NAMALWA (cell line): ENCODE measurements at places on chromosomes 5 and 9.

DNA sequence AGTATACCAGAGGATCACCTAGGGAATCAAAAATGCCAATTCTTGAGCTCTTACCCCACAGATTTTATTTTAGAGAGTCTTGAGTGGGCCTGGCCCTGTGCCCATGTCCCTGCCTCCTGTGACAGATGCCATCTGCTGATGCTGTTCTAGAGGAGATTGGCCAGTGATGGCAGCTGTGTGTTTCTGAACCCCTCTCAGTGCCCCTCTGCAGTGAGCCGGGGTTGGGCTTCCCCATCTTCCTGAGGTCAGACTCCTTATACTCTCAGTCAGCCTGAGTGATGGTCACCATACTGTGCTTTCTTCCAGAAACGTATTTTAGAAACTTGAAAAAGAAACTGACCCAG is 6.1 kb downstream of the PTCD2 start:
- DNase-seq = no peak

- DNase-seq = no peak
These were observed 657 bp downstream of the NUP214 start for GRCh38 chr9:131126059-131126426.

- DNase-seq = peak; percentile 12
These were observed 505 bp upstream of the ACER2 start for GRCh38 chr9:19408316-19408692.

DNA sequence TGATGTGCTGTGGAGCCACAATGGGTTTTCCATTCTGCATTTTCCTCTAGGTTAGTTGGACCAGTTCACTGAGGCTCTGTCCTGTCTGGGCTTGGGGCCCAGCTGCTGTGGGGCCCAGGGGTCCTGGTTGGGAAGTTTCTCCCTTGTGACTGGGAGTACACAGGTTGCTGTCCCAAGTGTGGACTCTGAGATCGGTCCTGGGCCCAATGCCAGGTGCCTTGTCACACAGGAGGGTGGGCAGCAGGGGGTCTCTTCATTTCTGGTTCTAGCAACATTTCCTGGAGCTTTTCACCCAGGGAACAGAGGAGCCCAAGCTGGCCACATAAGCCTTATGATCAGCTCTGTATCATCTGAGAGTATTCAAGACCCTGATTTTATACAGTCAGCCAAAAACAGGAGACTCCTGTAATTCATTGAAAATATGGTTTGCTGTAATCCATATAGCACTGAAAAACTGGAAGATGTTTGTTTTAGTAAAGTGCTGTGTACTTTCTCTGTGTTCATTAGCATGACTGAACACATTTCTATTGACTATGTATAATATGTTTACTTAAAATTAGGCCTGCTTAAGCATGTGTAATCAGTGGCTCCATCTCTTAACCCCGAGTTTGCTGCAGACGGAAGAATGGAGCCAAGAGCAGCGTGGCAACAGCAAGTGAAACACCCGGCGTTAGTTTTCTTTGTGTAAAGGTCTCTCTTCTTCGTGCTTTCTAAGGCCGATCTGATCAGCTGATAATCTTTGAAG is 62.5 kb downstream of the MVB12B start:
- no peak for DNase-seq

DNA sequence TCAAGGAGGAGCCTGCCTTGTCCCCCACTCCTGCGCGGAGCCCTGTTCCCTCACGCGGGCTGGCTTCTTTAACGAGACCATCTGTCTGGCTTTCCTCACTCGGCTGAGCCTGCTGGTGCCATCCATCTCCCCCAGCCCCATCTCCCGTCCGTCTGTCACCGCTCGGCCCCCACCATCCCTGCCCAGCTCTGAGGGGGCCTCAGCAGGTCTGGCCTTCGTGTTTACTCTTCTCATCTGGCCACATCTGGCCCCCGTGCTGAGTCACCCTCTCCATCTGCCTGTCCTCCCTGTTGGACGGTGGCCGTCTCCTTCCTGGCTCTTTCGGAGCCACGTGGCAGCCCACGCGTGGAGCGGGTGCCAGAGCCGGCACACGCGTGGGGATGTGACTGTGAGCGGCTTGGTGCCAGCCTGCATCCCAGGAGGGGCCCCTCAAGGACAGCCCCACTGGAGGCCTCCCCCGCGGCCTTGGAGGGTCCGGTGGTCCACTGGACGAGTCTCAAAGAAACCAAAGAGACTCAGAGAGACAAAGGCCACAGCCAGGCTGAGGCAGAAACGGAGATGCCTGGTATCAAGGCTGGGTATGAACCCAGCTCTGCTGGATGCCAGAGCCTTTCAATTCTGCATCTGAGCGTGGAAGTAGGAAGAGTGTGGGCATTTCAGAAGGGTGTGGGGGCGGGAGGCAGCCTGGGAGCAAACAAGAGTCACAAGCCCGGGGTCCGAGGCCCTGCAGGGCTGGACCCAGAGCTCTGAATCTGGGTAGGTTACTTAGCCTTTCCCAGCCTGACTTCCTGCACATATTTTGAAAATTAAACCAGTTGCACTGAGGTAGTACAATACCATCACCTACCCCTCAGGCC is 76.7 kb upstream of the UNC5A start:
- DNase-seq = no peak

DNA sequence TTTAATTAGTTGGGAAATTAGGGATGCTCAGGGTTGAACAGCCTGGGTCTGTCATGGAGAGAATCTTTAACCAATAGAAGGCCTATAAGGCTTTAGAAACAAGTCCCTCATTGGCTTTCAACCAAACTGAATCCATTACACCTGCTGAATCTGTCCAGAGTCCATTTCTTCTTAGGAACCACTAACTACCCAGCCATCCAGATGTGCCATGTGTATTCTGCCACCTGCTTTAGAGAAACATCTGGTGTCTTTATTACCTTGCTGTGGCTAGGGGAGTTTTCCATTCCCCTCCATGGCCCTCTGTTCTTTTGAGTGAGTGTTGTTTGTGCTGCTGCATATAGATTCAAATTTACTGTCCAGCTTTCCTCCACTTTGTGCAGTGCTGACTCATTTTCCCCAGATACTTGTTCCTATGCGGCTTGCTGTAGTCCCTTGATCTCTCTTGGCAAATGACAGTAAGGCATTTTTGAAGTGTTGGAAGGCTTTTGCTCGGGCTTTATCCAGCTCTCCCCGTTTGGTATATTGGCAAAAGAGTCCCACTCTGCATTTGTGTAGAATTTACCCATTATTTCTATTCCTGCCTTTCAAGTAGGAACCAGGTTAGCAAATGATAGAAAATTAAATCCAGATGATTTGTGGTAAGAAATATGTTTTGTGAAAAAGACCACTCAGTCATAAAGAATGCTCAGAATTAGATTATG is 54.6 kb downstream of the NLN start:
- DNase-seq = no peak

- no peak for DNase-seq
These were observed 532.4 kb downstream of the TLR4 start for GRCh38 chr9:118236625-118237024.

- peak; percentile 23 for DNase-seq
These were observed 1.4 kb upstream of the IPPK start for GRCh38 chr9:92671323-92671722.

DNA sequence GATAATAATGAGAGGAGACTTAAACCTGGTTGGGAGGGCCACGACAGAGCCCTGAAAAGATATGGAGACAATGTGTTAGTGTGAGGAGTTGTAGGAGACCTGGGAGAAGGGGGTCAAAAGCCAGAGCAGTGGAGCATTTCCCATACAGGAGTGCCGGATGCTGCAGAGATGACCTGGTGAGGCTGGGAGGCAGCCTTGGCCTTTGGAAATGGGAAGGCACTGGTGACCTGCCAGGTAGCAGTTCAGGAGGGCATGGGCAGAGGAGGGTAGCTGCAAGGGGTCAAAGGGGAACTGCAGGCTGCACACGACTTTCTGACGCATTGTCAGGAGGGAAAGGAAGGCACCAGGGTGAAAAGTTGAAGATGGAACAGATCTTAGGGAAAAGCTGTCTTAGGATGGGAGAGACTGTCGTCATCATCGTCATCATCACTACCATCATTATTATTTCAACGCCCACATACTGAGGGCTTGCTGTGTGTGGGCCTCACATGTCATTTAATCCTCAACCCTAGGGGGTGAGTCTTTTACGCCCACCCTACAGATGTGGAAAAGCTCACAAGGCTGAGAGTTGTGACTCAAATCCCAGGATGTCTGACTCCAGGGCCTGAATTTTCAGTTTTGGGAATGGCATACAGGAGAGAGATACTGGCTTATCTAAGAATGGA is 13.3 kb downstream of the ARAP3 start:
- DNase-seq = no peak

DNA sequence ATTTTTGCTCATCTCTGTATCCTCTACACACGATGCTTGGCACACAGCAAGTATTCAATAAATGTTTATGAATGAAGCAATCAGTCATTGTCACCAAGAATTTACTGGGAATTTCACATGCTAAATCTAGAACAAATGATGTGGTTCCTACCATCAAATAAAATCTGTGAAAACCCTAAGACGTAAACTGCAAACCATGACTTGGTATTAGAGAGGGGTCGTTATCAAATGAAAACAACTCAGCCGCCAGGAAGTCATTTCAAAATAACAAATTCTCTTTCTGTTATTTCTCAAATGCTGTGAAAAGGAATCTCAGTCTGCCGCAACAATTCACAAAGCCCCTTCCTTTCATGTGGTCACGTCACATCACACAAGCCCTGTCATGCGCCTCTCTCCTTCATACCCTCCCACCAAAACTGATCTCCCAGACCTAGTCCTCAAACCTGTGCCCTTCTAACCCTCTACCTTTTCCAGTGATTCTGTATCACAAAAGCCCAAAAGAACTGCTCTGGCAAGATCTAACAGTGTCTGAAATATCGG is 173.6 kb downstream of the DEPDC1B start:
- no peak for DNase-seq

DNA sequence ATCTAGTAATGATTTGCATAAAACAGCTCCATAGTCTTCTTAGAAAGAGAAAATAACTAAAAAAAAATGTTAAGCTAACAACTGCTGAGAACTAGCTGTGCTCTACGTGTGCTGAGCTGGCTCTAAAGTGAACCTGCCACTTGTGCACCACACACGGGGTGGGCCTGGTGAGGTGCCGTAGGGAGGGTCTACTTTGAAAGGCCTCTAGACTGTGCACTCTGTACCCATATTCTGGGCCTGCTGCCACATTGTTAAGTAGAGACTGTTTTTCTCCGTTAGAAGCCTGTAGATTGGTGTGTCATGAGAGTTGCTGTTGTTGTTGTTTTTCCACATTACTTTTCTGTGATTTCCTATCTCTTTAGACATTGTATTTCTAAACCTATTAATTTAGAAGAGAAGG is 93.9 kb downstream of the CD180 start:
- no peak for DNase-seq

GRCh38 chr5:170288551-170288950 is 9.0 kb downstream of the LCP2 start:
- DNase-seq = no peak

DNA sequence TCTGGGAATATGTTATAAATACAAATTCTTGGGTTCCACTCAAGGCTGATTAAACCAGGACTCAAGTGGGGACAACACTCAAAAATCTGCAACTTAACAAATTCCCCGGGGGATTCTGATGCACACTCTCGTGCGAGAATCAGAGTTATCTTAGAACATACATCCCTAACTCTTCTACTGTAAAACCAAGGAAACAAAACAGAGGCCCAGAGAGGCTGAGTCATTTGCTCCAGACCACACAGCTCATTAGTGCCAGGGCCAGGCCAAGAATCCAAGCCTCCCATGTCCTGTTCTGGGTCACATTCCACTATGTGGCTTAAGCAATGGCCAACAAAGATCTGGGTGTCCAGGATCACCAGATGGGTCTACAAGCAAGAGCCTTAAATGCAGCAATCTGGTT is 166.0 kb downstream of the ADAMTS12 start:
- no peak for DNase-seq

DNA sequence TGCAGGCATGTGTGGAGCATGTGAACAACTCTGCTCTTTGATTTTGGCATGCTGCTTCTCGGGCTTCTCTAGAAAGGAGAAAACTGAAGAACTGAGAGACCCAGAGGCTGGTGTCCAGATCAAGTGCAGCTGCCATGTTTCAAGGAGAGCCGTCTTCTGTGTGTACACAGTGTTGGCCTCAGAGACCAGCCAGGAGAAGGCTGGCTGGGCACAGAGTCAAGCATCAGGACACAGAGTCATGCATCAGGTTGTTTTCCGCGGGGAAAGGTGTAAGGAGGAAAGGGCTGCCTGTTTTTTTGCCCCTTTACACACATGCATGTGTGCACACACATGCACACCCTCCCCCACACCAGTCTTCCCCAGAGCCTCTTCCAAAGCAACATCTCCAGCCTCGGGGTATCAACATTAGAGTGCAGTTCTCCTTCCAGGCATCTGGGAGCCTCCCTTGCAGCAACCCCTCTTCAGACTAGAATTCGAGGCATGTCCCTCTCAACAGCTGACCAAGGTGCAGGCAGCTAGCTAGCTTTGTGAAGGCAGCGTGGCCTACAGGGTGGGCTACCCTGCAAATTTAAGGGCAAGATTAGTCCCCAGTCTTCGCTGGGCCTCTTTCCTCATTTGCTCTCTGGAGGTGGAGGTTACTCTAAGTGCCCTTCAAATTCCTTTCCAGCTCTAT is 180.9 kb downstream of the AOPEP start:
- DNase-seq = no peak

DNA sequence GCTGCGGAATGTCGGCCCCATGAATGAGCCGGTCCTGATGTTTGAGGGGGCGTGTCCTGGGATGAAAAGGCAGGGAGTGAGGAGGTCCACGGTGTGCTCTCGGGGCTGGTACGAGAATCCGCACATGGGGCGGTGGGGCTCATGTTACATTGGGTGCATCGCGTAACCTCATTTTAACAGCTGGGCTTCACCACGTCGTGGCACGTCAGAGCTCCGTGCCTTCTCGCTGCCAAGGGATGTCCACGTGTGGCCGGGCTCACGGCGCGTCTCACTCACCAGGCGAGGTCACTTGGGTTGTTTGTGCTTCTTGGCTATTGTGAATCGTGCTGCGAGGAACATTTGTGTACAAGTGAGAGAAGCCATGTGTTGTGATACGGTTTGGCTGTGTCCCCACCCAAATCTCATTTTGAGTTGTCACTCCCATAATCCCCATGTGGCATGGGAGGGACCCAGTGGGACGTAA is 29.1 kb upstream of the IRX4 start:
- no peak for DNase-seq

DNA sequence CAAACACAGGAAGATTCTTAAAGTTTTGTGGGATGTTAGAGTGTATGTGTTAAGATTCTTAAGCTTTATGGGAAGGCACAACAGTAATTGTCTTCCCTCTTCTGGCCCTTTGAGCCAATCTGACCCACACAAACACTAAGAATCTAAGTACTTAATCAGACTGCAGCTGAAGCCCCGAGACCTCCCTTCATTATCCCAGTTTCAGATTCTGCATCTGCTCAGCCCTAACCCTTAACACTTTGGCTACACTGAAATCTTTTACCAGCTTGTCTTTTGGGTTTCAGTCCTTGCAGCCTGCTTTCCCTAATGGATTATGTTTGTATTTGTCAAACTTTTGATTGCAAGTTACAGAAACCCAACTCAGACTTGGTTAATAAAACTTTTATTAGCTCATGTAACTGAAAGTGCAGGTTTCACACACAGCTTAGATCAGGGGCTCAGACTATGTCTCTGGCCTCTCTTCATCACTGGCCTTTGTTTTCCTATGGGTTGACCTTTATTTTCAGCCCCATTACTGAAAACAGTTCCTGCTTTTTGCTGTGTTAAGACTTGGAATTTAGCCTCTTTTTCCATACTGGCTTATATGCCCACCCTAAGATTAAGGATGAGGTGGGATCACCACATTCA is 71.5 kb downstream of the COX7C start:
- no peak for DNase-seq
